COR-L47 (cell line): ENCODE measurements at places on chromosomes 2 and 18.

DNA sequence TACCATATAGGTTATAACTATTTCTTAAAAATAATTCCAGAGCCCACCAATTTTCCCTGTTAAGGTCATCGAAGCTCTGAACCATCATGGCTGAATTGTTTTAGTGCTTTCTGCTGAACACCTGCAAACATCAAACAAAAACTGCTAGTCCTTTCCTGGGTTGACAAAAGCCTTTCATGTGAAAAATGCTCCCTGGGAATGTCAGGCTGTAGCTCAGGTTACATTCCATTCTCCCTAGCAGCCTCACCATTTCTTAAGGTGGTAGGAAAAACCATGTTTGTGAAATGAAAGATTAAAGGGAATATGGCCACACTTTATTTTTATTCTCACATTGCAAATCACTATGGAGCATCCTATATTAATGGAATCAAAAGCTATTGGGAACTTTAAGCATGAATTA lies 5.7 kb downstream of the TCF4 start:
- DNase-seq: peak; percentile 40

DNA sequence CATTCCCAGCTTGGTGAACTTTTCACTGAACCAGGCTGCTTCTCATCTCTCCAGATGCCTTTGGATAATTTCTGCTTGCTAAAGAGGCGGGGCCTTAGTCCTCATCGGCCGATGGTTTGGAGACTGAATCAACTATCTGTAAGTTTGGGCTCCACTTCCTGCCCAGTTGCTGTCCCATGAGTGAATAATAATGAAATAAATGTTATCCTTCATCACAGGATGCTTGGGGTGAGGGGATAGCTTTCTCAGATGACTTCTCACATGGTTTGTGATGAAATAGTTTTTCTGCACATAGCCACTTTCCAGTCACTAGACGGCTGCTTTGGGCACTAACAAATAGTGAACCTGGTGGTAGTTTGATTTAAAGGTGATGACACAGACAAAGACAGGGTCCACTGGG lies 376.6 kb upstream of the TRIB2 start:
- no peak for DNase-seq

DNA sequence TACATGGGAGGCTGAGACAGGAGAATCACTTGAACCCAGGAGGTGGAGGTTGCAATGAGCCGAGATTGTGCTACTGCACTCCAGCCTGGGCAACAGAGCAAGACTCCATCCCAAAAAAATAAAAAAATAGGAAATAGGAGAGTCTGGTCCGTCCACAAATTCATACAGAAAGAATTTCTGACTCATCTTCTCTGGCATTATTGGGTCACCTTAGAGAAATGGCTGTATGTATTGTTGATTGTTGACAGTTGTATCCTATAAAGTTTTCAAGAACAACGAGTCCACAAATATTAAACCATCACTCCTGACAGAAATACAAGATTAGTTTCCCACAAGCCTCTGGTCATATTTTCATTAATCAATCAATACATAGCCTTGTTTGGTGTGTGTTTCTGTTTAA lies 20.4 kb downstream of the RBM43 start:
- DNase-seq: no peak

DNA sequence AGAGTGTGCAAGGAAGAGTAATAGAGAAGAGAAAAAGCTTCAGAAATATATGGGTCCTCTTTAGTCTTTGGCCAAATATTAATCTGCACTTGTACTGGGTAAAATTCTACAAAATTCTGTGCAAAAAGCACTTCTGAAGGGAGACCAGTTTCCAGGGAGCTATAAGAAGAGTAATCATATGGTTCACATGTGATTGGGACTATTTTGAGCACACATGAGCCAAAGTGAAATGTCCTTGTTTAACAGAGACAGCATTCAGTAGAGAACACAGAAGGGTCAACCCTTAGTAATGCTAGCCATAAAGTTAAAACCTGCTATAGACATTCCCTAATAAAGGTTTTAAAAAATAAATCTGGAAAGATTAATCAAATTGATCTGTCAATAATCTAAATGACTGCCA lies 49.3 kb upstream of the ACVR1C start:
- DNase-seq: no peak

DNA sequence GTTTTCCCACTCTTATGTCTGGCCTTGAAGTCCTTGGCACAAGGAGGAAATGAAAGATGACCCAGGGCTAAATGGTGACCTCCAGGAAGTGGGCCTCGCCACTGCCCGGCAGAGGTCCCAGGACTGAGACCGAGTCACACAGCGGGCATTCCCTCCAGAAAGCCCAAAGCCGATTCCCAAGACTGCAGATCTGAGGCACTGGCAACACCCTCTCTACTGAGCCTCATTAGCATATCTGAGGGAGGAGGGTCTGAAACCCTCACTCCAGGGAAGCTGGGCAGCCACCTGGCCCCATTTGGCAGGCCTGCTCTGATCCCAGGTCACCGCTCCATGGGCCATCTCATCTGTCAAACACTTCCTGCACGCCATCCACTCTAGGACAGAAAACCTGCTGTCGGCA lies 29.1 kb downstream of the FAM178B start:
- no peak for DNase-seq

- DNase-seq: peak; percentile 58
Measured at GRCh38 chr2:120066800-120067547, 54.1 kb downstream of the EPB41L5 start.

GRCh38 chr2:179818546-179818945 lies 42.9 kb downstream of the ZNF385B start:
- no peak for DNase-seq

DNA sequence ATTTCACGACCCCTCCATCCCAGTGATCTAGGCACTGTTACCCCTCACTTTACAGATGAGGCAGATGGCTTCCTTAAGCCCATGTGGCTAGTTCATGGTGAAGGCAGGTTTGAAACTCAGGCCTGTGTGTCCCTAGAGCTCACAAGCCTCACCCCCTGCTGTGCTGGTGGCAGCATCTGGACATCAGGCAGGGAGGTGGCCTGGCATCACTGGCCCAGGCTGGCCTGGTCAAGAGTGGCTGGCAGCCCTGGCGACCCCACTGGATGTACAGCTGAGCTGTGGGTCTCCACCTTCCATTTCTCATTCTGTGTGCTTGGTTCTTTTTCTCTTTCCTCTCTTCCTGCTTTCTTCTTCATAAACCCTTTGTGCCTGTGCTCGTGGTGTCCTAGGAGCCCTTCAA lies 56.3 kb downstream of the BOLA3 start:
- DNase-seq: no peak

DNA sequence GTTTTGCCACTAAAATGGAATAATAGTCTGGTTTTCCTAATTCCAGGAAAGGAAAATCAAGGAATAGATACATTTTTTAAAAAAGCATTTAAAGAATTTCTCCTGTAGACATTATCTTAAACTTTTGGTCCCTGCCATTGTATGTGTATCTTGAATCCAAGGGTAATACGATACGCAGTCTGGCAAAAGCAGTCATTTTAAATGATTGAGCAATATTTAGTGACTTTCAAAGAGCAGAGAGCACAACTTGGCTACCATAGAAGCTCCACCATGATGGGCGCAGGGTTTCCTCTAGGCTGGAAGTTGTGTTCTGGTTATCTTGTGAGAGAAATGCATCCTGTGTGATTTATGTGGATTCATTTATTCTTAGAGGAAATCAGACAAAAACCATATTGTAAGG lies 92.9 kb downstream of the NEDD4L start:
- DNase-seq: no peak

DNA sequence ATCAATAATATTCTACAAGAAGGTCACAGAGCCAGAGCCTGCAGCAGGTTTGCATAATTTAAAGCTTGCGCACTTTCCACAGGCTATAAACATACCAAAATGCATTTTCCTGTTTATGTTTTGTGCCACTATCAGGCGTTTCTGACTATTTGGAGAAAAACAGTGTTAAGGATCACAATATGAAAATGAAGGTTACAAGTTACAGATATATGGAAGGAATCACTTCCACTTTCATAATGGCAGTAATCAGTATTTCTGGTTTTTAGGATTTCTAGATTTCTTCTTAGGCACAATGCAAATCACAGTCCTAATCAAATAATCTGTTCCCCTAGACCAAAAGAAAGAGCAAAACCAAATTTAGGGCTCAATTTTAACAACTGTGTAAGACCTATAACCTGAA lies 279.5 kb downstream of the NBAS start:
- no peak for DNase-seq

DNA sequence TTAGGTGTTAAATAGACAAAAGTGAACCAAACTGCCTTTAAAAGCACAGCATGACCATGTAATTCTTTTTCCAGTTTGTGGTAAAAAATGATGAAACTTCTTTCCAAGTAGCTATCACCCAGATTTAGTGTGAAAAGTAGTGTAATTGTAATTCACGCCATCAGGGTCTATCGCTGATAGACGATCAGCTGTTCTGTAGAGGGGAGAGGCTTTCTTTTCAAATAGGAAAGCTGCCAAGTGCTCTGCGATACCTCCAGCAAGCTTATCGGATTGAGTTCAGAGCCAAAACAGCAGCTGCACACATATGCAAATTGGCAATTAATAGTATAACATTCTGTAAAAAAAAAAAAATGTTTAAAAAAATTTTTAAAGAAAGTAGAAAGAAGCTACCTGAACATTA lies 61.9 kb upstream of the PSMD14 start:
- DNase-seq: peak; percentile 12

DNA sequence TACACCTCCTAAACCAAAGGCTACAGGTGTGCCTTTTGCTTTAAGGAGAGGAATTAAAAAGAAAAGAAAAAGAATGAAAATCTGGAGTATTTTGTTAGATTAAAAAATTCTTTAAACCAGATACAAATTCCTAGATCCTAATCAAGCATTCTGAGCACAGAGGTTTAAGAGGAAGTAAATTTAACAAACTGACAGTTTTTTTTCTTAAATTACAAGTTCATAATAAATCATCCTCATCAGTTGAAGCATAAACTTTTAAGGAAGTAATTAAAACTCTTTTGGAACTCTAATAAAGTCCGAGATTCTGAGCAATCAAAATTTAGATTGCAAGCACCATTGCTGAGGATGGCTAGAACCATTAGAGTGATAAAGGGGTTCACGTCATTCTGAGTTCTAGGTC lies 75.1 kb downstream of the POLE4 start:
- no peak for DNase-seq

GRCh38 chr2:85064927-85065577 lies 68.1 kb upstream of the TCF7L1 start:
- DNase-seq: no peak

- no peak for DNase-seq
Measured at GRCh38 chr18:2302628-2303516, 268.4 kb downstream of the METTL4 start.

GRCh38 chr2:103823847-103824246 lies 1030.1 kb upstream of the POU3F3 start:
- DNase-seq: peak; percentile 64

DNA sequence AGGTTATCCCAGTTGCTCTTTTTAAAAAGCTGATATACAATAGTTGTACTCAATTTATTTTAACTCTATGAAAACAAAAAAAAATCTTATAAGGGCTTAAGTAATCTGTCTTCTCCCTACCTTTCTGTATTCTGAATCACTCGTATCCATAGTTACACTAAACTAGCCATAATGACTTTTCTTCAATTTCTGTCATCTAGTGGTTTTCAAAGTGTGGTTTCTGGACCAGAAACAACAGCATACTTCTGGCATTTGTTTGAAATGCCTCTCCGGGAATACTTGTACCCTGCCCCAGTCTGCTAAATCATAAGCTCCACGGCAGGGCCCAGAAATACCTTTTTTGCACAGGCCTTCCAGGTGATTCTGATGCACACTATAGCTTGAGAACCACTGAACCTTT lies 253.6 kb downstream of the LRRTM4 start:
- no peak for DNase-seq

DNA sequence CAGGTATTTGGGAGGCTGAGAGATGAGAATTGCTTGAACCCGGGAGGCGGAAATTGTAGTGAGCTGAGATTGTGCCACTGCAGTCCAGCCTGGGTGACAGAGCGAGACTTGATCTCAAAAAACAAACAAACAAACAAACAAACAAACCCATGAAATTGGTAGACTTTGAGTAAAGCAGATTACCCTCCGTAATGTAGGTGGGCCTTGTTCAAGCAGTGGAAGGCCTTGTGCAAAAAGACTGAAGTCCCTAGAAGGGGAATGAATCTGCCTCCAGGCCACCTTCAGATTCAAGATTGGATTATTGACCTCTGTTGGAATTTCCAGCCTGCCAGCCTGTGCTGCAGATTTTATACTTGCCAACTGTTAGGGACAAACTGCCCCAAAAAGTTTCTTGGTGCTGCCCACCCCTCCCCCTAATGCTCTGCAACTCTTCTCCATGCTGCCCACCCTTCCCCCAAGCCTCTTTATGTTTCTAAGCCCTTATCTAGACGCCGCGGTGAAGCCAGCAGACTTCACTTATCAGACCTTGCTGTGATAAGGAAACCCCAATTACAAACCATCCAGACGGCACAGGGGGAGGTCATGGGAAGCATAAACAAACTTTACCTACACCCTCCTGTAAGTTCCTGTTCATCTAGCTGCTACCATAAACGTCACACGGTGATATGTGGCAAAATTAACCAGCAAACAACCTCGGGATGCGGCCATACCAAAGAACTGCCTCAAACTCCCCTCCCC lies 17.0 kb downstream of the CYP27A1 start:
- no peak for DNase-seq
